T follicular helper cell (primary cell): ENCODE measurements at places on chromosomes 5 and 9.

DNA sequence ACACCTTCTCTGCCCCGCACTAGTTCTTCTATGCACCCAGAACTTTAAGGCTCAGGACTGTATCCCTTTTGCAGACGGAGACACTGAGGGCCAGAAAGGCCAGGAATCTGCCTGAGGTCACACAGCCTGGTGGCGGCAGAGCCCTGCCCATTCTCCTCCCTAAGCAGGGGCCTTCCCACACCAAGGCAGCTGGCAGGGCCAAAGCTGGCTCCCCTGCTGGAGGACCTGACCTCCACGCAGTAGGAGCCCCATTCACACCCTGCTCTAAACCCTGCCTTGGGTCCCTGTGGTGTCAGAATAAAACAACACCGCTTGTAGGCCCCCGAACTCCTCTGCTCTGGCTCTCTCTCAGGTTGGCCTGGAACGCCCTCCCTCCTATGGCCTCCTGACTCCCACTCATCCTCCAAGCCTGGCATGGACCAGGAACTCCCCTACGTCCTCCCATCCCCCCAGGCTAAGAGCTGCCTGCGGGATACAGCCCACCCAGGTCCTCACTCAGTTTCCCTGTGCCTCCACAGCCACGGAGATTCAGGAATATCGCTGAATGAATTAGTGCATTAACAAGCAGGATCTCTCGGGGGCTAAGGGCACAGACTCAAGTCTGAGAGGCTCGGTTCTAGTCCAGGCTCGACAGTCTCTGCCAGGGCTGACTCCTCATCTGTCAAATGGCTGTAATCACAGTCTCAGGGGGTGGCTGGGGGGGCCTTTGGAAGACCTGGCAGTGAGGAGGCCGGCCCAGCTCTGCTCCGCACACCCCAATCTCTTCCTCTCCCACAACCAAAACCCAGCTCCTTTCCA is 2.8 kb downstream of the ST6GALNAC6 start:
- no peak for DNase-seq

GRCh38 chr9:18887546-18887945 is 145.5 kb downstream of the SAXO1 start:
- DNase-seq = no peak

DNA sequence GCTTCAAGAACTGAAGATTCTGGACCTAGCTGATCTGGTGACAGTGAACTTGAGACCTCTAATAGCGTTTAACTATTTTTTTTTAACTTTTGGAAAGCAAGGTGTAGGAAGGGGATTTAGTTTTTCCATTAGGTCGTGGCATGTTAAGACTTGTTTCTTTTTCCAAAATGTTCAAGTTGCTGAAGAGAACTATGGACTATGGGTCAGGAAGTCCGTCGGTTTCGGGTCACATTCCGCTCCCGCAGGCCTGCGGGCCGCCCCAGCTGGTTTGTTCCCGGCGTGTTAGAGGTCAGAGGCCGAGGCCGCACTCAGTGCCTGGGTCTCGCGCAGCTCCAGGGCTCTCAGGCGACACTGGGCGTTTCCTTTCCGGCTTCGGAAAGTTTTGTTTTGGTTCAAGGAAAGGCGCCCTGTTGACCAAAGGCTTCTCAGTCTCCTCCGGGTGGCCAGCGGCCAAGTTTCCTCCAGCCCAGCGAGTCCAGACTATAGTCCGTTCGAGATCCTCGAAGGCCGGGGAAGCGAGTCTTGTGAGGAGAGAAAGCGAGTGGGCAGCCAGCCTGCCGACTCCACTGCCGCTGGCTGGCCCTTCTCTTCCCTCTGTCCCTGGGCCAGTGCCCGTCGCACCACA is 586 bp upstream of the FCHO2 start:
- DNase-seq = no peak

DNA sequence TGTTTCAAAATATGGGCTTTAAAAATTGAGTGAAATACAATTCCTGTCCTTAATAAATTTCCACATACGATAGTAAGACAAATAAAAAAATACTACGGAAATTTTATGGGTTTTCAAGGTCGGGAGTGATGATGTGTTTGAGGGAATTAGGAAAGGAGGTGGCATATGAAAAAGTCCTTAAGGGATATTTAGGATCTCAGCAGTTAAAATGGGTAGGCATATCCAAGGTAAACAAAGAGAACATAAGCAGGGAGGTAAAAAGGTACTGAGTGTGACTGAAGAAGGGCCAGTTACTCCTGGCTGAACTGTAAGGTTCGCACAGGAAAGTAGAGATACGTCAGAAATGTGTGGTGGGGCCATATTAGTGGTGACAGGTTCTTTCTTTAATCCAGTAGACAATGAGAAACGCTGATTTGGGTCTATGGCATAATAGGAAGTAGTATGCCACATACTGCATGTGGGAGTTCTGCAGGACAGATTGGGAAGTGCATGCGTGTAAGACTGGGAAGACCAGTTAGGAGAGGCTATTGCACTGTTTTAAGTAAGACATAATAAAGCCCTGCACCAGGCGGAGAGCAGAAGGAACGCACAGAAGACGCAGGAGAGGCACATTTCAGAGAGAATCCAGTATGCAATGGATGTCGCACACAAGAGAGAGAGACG is 937 bp upstream of the HMGCR start:
- no peak for DNase-seq

DNA sequence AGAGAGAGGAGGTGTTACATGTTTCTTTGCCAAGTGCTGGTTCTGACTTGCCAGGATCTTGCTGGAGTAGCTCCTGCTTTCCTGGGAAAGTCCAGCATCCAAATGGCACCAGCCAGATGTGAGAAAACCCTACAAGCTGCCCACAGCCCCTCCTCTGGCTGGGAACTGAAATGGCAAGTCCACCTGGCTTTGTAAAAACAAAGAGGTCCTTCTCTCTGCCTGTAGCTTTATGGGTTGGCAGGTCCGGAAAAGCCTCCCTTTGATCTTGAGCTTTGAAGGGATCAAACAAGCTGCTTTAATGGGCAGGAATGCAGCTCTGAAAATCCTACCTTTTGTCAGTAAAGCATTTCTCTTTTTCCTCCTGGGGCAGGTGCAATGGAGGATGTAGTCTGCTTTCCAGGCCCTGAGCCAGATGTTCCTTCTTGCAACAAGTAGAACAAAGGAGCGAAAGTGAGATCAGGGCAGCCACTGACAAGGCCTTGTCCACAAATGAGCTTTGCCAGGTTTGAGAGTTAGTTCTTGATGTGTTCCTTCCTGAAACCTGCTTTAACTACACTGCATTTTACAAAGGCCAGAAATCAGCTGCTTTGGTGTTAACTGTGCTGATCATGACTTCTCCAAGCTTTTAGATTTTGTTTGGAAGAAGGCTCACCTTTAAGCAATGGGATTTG is 456.7 kb downstream of the ZNF608 start:
- DNase-seq = no peak

- DNase-seq = no peak
Observed at GRCh38 chr5:173143567-173143966, 764 bp upstream of the BNIP1 start.

- no peak for DNase-seq
Observed at GRCh38 chr9:107898761-107899160, 409.2 kb upstream of the KLF4 start.
